Prostate gland (tissue), 2 donors: ENCODE measurements at places on chromosomes 4 and X. TPM values are rescaled to one million over a fixed set of nuclear protein-coding genes. Genes with fewer than 3 reads are reported as not detected.

Gene MTNR1A
- 1.3 TPM for total RNA-seq

Gene CTBP1
- total RNA-seq = 264 TPM

Gene ARMCX1
- total RNA-seq = 41.3 TPM

Gene TLR1
- total RNA-seq = 7.4 TPM

Gene DMP1
- total RNA-seq = not detected

Gene CLCN4
- total RNA-seq = 0.50 TPM

Gene CBLL2
- total RNA-seq = 0.45 TPM

Gene TLL1
- 1.5 TPM for total RNA-seq

Gene HPGDS
- total RNA-seq = 3.4 TPM

Gene MAGEA8
- 1.0 TPM for total RNA-seq

Gene XAGE5
- not detected for total RNA-seq

Gene FGB
- not detected for total RNA-seq

Gene CT45A10
- total RNA-seq = 13.8 TPM

Gene F8A3
- total RNA-seq = 23.1 TPM

Gene UGT2B10
- not detected for total RNA-seq

Gene PITX2
- total RNA-seq = 2.3 TPM

Gene FHIP1A
- total RNA-seq = 22.1 TPM

Gene CCDC110
- 10.3 TPM for total RNA-seq

Gene TMEM35A
- 7.8 TPM for total RNA-seq

Gene MSMO1
- total RNA-seq = 45.0 TPM

Gene AGTR2
- total RNA-seq = not detected

Gene UGT2B15
- 0.41 TPM for total RNA-seq

Gene LEF1
- total RNA-seq = 22.4 TPM

Gene GPC3
- total RNA-seq = 2.7 TPM
